ENCODE measurements at places on chromosomes 12 and 14.
A peak's percentile ranks its signal among the peaks of the same experiment; 100 is the strongest.

DNA sequence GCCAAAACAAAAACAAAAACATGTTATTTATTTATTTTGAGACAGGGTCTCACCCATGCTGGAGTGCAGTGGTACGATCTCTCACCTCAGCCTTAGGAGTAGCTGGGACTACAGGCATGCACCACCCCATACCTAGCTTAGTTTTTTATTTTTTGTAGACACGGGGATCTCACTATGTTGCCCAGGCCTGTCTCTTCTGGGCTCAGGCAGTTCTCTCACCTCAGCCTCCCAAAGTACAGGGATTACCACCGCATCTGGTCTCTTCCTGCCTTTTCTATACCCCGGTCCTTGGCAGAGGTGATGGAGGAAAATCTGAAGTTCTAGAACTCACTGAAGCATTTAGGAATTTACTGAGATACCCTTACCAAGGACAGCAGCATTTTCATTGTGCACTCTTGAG lies 6.8 kb upstream of the IRF2BPL start:
- DNase-seq, result no peak

- DNase-seq, result peak; percentile 30
These were observed 1.5 kb downstream of the KDM2B start for GRCh38 chr12:121579190-121579791.

DNA sequence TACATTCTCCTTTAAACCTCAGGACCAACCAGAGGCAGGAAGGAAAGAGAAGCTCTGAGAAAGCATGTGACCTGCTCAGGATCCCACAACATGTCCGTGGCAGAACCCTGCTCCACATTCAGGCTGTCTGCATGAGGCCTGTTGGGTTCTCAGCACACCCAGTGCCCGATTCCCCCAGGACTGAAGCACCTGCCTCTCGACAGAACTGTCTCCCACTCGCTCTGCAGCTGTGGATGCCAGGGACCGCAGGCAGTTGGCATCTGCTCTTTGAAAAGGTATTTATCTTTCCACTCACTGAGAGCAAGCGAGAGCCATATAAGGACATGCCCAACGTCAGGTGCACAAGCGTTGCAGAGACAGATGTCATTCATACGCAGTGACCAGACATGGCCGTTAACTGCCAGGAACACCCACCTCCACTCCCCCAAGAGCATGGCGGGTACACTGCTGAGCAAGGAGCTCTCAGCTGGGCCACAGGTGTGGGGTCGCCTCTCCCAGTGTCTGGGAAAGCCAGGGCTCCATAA lies 18.9 kb downstream of the PITPNM2 start:
- no peak for DNase-seq

DNA sequence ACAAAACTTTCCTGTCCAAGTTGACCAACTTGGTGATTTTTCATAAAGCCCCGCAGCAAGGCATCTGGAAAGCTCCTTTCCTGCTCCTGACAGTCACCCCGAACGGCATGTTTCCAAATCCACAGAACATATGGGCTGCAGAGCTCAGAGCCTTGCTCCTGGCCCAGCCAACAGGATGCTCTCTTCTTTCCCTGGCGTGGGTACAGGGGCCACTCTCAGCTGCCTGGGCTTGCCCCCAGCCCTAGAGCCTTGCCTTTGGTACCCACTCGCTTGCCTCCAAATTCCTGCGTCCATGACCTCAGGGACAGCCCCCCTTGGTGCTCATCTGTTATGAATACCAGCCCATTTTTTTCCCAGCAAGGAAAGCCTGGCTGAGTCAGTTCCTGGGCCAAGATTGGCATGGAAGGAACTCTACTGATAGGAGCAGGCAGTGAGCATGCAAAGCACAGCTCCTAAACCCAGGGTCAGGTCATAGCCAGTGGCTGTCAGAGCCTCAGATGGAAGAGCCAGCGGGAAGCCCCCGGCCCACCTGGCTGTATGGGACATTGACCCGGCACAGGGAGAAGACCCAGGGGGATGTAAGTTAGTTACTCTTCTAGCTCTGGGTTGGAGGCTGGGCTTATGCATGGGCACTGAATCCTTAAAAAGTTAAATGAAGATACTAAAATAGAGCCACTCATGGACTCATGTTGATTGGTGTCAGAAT lies 105.3 kb upstream of the RTL1 start:
- DNase-seq, result no peak

GRCh38 chr12:67855103-67855502 lies 134.1 kb upstream of the IFNG-AS1 start:
- no peak for DNase-seq

DNA sequence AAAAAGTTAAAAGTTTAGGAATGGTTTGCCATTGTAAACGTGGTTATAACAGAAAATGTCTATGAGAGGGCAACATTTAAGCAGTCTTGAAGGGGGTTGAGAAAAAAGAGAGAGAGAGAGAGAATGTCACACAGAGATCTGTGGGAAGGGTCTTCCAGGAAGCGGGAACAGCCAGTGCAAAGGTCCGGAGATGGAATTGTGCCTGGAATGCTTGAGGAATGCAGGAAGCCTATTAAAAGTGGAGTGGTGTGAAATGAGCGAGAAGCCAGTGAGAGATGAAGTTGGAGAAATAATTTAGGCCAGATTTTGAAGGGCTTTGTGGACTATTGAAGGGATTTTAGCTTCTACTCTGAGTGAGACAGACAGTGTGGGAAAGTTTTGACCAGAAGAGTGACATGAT lies 406.8 kb upstream of the TBX3 start:
- DNase-seq, result no peak

- no peak for DNase-seq
These were observed 60.4 kb upstream of the MANSC4 start for GRCh38 chr12:27840229-27840999.

DNA sequence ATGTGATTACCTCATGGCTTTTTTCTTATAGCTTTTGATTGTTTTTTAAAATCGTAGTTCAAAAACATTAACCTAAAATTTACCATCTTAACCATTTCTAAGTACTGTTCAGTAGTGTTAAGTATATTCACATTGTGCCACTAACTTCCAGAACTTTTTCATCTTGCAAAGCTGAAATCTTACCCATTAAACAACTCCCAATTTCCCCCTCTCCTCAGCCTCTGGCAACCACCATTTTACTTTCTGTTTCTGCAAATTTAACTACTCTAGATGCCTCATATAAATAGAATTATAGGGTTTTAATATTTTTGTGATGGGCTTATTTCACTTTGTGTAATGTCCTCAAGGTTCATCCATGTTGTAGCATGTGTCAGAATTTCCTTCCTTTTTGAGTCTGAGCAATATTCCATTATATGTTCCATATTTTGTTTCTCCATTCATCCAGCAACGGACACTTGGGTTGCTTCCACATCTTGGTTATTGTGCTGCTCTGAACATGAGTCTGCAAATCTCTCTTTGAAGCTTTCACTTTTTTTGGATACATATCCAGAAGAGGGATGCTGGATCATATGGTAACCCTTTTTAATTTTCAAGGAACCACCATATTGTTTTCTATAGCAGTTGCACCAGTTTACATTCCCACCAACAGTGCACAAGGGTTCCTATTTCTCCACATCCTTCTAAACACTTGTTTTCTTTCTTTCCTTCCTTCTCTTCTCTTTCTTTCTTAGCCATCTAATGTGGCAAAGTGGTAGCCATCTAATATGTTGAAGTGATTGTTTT lies 5.0 kb downstream of the HIF1A start:
- no peak for DNase-seq

DNA sequence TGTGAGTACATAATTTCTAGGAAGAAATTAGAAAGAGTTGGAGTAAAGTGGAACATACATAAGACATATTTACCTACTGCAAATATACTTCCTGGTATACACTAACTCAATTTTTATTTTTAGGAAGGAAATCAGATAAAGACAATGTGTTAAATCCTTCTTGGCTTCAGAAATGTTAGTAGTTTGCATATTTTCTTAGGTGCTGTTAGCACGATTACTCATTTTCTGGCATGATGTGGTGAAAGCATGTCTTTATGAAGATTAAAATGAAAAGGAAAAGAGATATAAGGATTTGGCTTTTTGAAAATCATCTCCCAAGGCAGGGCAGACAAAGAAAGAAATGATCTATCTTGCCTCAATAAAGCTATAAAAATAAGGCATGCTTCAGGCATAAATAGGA lies 287.6 kb upstream of the E2F7 start:
- no peak for DNase-seq
